ENCODE measurements at places on chromosomes 6 and 20. TPM values are rescaled to one million over a fixed set of nuclear protein-coding genes. Genes with fewer than 3 reads are reported as not detected.

DNA sequence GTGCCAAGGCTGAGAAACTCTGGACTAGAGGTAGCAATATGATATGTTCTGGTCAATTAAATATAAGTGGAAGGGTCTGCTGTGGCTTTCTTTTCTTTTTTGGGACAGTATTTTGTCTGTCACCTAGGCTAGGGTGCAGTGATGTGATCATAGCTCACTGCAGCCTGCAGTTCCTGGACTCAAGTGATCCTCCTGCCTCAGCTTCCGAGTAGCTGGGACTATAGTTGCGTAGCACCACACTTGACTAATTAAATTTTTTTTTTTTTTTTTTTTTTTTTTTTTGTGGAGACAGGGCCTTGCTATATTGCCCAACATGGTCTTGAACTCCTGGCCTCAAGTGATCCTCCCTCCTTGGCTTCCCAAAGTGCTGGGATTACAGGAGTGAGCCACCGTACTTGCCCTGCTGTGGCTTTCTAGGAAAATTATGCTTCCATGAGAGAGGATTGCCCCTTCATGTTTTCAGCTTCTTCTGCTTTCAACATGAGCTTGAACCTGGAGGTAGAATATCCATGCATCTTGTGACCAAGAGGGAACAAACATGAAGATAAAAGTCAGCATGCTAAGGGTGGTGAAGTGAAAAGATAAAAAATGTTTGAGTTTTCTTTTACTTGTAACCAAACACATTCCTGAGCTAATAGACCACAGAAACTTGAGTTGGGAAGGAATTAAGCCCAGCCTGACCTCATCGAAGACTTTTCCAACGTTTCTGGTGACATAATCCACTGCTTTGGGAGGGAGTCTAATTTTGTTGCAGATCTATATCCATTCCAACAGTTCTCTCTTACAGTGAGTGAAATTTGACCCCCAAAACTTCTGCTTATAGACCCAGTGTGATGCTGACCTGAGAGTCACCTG is 75.1 kb downstream of the CARMIL1 start:
- DNase-seq, result peak; percentile 53
- no peak overlapping the region for H3K27ac ChIP-seq
- no peak overlapping the region for H3K4me3 ChIP-seq
- H3K36me3 ChIP-seq, result no peaks in the 10 kb centered on the region
- no peaks in the 10 kb centered on the region for H3K27me3 ChIP-seq
- peaks cover 12% of the 10 kb centered on the region for H3K4me1 ChIP-seq

GRCh38 chr6:148997865-148998264 is 251.0 kb downstream of the UST start:
- no peaks in the 10 kb centered on the region for H3K27me3 ChIP-seq
- no peak overlapping the region for H3K4me3 ChIP-seq
- peak overlapping the region; percentile 49 for H3K27ac ChIP-seq

DNA sequence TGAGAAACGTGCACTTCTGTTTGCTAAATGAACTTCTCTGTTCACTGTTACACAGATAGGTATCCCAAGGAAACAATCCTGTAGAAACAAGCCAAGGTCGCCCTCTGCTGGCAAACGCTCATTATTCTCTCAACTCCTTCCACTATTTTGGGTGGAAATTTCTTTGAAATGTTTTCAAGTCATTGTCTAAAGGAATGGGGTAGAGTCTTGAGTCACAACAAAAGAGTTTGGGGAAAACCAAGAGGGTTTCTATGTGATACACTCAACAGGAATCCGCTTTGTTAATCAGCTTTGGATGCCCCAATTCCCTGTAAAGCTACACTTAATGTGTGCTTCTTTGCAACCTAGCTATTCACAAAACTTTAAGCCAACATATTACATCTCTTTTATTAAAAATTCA is 4.6 kb upstream of the RAE1 start:
- no peaks in the 10 kb centered on the region for H3K36me3 ChIP-seq
- peaks cover 7% of the 10 kb centered on the region for H3K4me1 ChIP-seq
- H3K4me3 ChIP-seq, result no peak overlapping the region
- H3K27me3 ChIP-seq, result no peaks in the 10 kb centered on the region
- peak; percentile 86 for DNase-seq

The AFDN gene
- 31.2 TPM for total RNA-seq

The TNXB gene
- 8.3 TPM for total RNA-seq

GRCh38 chr6:47483516-47483852 is 5.9 kb downstream of the CD2AP start:
- no peak overlapping the region for H3K4me3 ChIP-seq
- H3K27me3 ChIP-seq, result no peaks in the 10 kb centered on the region
- peaks cover 26% of the 10 kb centered on the region for H3K4me1 ChIP-seq
- H3K27ac ChIP-seq, result peak overlapping the region; percentile 83

The RIPOR2 gene
- total RNA-seq, result 2.1 TPM

GRCh38 chr20:16069389-16070010 is 503.7 kb downstream of the KIF16B start:
- no peak overlapping the region for H3K27ac ChIP-seq
- no peak for DNase-seq
- H3K27me3 ChIP-seq, result no peaks in the 10 kb centered on the region
- no peaks in the 10 kb centered on the region for H3K36me3 ChIP-seq
- H3K4me3 ChIP-seq, result no peak overlapping the region

- H3K27ac ChIP-seq, result no peak overlapping the region
- no peaks in the 10 kb centered on the region for H3K4me1 ChIP-seq
- H3K36me3 ChIP-seq, result no peaks in the 10 kb centered on the region
- no peak for DNase-seq
- H3K27me3 ChIP-seq, result no peaks in the 10 kb centered on the region
These were observed 303.5 kb upstream of the TSHZ2 start for GRCh38 chr20:52668626-52669025.

DNA sequence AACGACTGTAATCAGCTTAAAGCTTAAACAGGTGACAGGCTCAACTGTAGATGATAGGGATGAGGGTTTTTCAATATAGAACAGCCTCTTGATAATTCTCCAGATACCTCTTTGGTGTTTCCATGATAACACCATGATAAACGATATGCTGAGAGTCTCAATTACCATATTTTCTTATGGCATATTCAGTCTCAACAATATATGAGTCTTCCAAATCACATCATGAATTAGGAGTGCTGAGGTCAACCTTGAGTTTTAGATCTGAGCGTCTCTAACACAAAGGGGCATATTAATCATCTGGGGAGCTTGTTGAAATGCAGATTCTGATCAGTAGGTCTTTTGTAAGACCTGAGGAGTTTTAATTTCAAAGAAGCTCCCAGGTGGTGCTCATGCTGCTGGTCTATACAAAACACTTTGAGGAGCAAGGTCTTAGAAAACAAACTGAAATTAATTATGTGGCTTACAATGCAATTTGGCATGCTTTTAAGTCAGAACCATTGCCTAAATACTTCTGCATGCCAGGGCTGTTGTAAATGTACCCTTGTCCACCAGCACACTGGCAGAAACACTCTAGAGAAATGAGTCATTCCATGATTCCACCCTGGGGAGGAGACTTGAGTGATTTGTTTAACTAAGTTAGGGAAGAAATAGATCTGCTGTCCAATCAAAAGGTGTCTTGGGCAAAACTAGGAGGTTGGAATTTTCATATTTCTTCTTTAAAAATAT is 49.6 kb downstream of the PTCHD4 start:
- no peak overlapping the region for H3K27ac ChIP-seq
- no peaks in the 10 kb centered on the region for H3K36me3 ChIP-seq
- DNase-seq, result peak; percentile 31
- H3K4me3 ChIP-seq, result no peak overlapping the region

DNA sequence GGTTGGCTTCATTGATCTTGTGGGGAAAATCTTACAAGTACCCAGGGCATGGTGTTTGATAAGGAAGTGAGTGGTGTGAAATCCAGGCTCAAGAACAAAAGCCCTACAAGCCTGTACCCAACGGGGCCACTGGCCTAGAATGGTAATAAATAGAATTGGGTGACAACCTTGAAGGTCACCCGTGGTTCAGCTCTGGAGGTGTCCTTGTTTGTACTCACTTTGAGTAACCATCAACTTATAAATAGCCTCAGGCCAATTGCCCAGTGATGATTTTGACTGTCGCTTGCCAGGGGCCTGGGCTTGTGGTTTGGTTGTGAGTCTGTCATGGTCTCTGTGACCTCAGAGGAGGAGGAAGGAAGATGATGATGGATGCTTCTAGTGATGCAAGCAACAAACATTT is 87.8 kb downstream of the PHACTR3 start:
- H3K36me3 ChIP-seq, result no peaks in the 10 kb centered on the region
- H3K27me3 ChIP-seq, result no peaks in the 10 kb centered on the region
- DNase-seq, result no peak
- H3K27ac ChIP-seq, result no peak overlapping the region

The HLA-DPB1 gene
- total RNA-seq, result 8.7 TPM

Data from osteoblast (primary cell).